Left kidney (tissue), 8 donors: ENCODE measurements at places on chromosomes 11 and 22. TPM values are rescaled to one million over a fixed set of nuclear protein-coding genes. Genes with fewer than 3 reads are reported as not detected.

DNA sequence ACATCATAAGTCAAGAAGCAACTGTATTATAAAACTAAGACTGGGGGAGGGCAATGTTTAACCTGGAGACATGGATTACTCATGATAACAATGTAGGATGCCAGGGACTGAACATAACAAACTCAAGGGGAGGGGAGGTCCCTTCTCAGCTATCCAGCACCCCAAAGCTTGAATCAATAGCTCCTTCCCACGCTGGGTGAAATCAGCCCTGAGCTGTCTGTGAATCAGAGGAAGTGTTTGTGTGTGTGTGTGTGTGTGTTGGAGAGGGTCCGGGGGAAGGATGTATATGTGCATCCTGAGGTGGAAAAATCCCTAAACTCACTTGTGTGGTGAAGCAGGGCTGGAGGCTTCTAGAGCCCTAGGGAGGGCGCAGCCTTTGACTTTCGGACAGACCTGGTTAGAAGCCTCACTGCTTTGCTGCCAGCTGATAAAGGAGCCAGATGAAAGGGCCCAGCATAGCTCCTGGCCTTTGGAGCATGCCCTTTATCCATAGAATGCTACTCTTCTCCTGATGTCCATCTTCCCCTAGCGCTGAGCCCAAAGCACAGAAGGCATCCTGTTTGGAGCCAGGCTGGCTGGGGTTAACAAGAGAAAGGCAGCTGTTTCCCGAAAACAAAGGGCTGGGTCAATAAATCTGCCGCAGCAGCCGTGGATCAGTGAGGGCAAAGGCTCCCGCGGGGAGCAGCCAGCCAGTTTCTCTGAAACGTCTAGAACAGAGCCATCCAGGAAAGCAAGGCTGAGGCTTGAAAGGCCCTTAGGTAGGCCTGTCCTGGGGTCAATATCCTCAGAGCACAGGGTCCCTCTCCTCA, 35.8 kb downstream of the TNKS1BP1 start:
- no peak for DNase-seq

DNA sequence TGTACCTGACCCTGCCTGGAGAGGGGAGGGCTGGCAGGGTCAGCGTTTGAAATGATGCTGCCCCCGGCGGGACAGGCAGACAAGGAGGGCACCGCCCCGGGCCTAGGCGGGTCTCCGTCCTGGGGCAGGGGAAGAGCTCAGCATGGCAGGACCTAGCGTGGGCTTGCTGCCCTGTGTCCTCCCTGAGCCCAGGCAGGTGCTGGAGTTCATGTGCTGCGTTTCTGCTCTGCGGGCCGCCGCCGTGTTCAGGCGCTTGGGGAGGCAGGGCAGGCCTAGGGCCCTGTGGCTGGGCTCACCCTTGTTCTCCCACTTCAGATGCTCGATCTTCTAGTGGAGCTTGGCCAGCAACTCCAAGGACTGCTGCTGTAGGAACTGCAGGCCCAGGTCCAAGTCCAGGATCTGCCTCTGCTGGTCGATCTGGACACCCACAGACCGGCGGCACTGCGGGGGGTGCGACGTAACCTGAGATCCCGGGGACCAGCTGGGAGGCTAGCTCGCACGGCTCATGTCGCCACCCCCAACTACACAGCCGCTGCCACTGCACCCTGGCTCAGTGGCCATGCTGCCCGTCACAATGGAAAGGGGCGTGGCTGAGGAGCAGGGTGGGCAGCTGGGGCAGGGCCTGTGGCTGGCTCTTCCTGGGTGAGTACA, 84.4 kb downstream of the MED15 start:
- peak; percentile 67 for DNase-seq

DNA sequence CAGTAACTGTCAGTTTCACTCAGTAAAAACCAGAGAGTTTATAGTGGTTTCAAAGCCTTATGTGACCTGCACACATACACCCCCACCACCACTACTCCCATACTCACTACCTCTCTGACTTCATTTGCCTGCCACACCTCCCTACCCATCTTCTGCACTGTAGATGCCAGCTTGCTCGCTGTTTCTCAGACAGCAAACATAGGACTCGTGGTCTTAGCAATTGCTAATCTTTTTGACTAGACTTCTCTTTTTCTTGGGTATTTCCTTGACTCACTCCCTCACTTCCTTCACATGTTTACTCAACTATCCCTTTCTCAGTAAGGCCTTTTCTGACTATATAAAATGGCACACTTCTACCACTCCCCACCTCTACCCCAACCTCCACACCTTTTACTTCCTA, 27.8 kb downstream of the CEP295 start:
- no peak for DNase-seq

DNA sequence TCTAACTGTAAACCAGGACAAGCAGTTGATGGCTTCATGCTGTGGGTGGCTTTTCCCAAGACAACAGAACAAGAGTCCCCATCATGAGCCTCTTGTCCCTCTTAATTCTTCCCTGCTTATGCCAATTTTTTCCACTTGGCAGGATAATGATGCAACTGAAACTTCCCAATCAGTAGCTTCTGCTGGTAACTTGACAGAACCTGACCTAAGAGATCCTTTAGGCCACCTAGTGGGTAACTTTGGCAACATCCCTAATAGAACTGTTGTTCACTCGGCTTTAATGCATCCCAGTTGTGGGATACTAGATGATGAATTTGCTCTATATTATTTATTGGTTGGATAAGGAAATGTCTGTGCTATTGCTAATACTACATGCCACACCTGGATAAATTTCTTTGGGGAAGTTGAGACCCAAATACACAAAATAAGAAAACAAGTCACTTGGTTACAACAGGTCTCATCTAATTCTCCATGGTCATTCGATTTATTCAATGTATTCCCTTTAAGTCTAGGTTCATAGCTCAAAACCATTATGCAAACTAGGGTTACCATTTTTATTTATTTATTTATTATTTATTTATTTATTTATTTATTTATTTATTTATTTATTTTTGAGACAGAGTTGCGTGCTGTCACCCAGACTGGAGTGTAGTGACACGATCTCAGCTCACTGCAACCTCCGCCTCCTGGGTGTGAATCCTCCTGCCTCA, 41.4 kb upstream of the NFAM1 start:
- peak; percentile 53 for DNase-seq

DNA sequence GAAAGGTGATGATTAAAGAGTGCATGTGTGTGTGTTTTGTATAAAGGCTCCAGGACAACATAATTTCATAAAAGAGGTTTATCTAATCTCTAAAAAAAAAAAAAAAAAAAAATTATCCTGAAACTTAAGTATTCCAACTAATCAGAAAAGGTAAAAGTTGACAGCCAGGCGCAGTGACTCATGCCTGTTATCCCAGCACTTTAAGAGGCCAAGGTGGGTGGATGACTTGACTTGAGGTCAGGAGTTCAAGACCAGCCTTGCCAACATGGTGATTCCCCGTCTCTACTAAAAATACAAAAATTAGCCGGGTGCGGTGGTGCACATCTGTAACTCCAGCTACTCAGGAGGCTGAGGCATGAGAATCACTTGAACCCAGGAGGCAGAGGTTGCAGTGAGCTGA, 632.7 kb upstream of the CHORDC1 start:
- no peak for DNase-seq

DNA sequence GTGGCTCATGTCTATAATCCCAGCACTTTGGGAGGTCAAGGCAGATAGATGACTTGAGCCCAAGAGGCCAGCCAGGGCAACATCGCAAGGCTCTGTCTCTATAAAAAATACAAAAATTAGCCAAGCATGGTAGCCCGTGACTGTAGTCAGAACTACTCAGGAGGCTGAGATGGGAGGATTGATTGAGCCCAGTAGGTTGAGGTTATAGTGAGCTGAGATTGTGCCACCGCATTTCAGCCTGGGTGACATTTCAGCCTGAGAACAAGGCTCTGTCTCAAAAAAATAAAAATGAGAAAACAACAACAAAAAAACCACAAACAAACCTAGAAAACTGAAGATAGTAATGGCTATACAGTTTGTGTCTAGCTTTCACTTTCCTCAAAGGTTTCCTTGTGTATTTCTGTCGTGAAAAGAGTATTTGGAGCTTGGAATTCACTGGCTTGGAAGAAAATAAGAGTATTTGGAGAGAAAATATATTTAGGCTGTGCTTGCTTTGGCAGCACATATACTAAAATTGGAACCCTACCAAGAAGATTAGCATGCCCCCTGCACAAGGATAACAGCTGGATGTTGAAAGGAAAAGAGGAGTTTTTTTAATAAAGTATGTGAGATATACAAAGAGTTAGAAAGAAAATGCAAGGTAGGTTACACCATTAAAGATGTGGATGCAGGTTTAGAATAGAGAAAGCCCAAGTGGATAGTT, 3.9 kb upstream of the BIRC3 start:
- no peak for DNase-seq

DNA sequence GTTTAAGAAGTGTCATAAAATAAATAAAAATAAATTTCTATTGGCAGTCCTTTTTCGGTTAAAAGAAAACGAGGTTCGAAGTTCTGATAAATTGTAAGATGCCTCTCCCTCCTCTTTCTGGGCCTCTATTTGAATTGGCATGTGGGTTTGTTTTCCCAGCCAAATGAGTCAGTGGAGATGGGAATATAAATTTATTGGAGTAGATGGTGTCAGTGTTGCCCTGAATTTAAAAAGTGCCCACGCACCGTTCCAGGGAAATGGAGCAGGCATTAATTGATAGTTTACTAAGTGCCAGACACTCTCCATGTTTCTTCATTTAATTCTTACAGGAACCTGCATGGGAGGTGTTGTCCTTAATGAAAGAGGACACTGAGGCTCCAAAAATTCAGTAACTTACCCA, 119.2 kb downstream of the FEZ1 start:
- no peak for DNase-seq

C1QTNF5 gene
- 15.7 TPM for polyA plus RNA-seq

ROBO4 gene
- 15.7 TPM for polyA plus RNA-seq

OVOL1 gene
- polyA plus RNA-seq: 11.0 TPM

C11orf65 gene
- polyA plus RNA-seq: 3.4 TPM

YPEL4 gene
- 5.1 TPM for polyA plus RNA-seq

ZNF215 gene
- polyA plus RNA-seq: 4.6 TPM

MUC15 gene
- 3.2 TPM for polyA plus RNA-seq

NCR3LG1 gene
- polyA plus RNA-seq: 2.3 TPM

ROM1 gene
- polyA plus RNA-seq: 3.5 TPM

C22orf42 gene
- not detected for polyA plus RNA-seq
